ENCODE measurements at places on chromosomes 5 and 9.

GRCh38 chr9:3887786-3888496 is 362.1 kb upstream of the RFX3 start:
- DNase-seq: no peak

GRCh38 chr9:135983208-135984071 is 22.3 kb upstream of the UBAC1 start:
- DNase-seq: no peak

DNA sequence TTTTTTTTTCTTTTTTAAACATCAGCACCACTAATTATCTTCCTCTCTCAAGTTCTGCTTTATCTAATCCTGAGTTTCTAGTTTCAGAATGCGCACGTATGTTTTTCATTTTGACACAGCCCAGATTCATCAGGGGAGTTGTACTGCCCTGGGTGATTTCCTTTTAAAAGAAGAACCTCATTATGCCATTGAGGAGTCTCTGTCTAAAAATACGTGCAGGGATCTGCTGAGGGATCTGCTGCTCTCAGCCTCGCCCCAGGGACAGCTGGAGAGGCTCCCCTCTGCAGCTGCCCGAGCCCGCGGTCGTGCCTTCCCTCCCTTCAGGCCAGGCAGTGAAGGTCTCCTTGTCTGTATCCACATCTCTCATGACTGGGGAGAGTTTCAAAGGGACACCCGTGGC is 273.1 kb downstream of the ARHGEF28 start:
- no peak for DNase-seq

GRCh38 chr5:124157320-124157719 is 589.1 kb downstream of the ZNF608 start:
- DNase-seq: no peak

- DNase-seq: no peak
Measured at GRCh38 chr5:68140763-68141162, 74.8 kb upstream of the PIK3R1 start.

DNA sequence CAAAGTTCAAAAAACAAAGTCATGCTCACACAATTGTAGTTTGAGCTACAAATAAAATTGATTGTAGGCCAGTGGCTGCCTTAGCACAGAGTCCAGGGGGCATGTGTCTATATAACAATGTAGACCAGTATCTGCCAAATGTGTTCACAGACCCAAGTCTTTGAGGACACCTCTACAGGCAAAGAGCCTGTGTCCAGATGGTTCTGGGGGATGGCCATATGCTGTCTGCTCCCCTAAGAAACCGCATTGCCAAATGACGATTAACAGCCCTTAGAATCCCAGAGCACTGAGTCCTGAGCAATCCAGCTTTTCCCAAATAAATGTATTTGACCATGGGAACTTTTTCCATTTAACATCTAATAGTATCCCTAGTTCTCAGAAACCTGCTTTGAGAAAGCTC is 169.6 kb downstream of the ADCY2 start:
- DNase-seq: no peak

Data from ELF-1 (cell line).